ENCODE measurements at places on chromosomes 1 and 21.

DNA sequence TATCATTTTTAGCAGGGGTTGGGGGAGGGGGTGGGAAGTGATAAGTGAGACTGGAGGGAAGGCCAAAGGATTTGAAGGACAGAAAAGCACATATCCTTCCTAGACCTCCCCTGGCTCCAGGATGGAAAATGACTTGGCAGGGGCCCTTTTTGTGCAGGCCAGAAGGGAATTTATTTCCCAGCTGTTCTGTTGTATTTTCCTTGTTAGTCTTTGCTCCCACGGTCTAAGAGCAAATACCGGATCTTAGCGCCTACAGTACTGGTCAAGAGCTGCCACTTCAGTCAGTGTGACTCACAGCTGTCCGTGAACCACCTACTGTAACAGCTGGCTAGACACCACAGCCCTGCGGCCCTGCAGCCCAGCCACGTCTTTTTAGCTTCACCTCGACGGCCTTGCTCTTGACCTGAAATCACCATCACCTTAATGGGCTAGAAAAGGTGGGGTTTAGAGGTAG, 51.0 kb upstream of the ERRFI1 start:
- peak; percentile 67 for DNase-seq

GRCh38 chr1:231699784-231700183, 73.2 kb downstream of the DISC1 start:
- no peak for DNase-seq

- DNase-seq: no peak
Measured at GRCh38 chr21:45699251-45699942, 55.9 kb downstream of the PCBP3 start.

GRCh38 chr1:118252624-118253023, 67.6 kb upstream of the SPAG17 start:
- DNase-seq: no peak

DNA sequence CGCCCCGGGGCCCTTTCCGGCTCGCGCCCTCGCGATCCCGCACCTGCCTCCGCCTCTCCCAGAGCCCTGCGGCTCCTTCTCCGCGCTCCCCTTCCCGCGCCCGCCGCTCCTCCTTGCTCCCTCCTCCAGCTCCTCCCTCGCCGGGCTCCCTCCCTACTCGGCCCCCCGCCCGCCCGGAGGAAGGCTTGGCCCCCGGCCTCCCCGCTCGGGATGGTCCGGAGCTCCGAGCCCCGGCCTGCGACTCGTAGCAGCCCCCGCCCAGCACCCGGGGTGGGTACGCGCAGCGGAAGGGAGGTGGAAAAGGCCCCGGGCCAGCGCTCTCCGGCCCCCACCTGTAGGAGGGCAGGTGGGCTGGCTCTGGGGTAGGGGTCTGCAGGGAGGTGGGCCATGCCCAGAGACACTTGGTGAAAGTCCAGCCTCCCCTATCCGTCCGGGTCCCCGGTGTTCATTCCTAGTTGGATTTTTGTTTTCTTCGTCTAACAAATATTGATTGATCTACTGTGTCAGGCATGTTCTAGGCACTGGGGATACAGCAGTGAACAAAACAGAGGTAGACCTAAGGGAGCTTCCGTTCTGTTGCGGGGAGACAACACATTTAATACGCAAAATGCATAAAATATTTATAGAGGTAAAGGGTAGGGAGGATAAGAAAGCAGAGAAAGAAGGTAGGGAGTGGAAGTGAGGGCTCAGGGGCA, at the start of gene HTR1D:
Gene HTR1D, minus strand, starts transcription at position 82 of the 695 bp plus-strand sequence. CDS start 23,283 bp downstream, outside the sequence.
- DNase-seq: peak; percentile 59

DNA sequence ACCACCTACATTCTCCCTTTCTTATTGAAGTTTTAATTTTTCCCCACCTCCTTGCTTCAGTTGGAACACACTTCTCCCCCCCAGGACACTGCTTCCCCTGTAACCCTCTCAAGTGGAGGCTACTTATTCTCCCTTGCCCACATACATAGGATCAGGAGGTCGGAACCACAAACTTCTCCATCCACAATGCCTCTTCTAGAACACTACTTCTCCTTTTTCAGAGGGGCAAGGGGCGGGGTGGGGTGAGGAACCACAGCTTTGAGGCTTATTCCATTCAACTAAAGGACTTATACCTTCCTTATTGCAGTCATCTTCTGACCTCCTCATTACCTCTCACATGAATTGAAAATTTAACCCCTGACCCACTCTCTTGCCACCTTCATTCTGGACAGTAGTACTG, 81.3 kb downstream of the NEK7 start:
- DNase-seq: no peak

- DNase-seq: no peak
Measured at GRCh38 chr1:42999308-42999707, 40.6 kb upstream of the SLC2A1 start.

- DNase-seq: no peak
Measured at GRCh38 chr1:225299624-225300023, 128.2 kb downstream of the LBR start.

GRCh38 chr1:45314266-45314665, 12.4 kb upstream of the HPDL start:
- no peak for DNase-seq

DNA sequence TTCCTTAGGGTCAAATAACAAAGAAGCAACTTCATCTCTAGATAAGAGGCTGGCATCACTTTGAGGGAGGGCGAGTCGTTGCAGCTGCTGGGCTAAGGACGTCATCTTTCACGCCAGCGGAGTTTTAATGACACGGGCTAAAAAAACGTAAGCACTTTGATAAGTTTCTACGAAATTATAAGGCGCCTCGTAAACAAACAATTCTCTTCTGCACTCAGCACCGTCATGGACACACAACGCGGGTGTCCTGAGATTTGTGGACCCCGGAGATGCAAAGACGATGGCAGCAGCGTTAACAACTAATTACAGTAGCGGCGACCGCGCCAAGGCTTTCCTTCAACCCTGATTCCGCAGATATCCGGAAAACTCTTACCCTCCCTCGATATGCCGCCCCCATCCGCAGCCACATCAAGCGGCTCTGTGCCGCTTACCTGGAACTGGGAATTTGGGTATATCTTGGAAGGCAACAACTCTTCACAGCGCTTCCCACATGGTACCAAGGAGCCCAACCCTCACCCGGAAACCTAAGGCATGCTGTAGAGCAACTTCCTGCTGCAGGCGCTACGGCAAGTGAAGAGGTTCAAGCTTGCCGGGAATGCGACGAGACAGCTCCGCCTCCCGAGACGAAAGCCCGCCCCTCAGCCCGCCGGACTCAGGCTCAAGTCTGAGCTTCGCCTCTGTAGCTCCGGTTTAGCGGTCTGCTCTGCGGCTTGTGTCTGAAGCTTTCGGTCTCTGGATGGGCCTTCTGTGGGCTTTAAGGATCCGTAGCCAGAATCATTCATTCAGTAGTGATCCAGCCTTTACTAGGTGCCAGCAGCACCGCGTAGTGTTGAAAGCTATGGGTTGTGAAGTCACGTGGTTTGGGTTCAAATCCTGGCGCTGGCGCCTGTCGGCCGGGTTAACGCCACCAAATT, at the start of gene HEATR1:
Gene HEATR1, minus strand, starts transcription at position 526 of the 914 bp plus-strand sequence. Its CDS starts 421 bp downstream, at position 105.
- peak; percentile 92 for DNase-seq

GRCh38 chr1:43529206-43529731, 1.4 kb upstream of the PTPRF start:
- peak; percentile 64 for DNase-seq

DNA sequence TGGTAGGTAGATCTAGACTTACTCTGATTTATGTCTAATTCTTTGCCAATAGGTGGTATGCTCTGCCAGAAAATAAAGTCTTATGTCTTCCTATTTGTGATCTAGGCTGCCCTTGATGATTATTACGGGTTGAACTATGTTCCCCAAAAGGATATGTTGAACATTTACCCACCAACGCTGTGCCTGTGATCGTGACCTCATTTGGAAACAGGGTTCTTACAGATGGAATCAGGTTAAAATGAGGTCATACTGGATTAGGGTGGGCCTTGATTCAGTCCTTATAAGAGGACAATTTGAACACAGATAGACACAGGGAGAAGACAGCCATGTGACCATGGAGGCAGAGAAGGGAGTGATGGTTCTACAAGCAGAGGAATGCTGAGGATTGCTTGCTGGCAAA, 95.1 kb upstream of the BCAR3 start:
- no peak for DNase-seq

GRCh38 chr1:101124405-101124804, 98.8 kb upstream of the DPH5 start:
- DNase-seq: no peak

DNA sequence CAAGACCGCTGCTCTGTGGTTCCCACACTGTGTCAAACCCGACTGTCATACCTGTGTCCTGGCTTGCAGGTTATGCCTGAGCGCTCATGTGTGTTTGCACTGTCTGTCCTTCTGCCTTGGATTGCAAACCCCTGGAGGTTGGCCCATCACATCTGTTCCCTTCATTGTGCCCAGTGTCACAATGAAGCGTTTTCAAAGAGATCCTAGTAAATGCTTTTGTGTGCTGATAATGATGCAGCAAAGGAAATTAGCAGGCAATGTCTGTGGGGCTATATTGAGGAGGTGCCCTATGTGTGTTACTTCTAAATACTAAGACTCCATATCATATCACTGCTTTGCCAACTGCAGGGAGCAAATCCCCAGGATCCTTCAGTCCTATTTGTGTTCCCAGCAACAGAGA, 424.4 kb upstream of the NFIA start:
- DNase-seq: no peak

DNA sequence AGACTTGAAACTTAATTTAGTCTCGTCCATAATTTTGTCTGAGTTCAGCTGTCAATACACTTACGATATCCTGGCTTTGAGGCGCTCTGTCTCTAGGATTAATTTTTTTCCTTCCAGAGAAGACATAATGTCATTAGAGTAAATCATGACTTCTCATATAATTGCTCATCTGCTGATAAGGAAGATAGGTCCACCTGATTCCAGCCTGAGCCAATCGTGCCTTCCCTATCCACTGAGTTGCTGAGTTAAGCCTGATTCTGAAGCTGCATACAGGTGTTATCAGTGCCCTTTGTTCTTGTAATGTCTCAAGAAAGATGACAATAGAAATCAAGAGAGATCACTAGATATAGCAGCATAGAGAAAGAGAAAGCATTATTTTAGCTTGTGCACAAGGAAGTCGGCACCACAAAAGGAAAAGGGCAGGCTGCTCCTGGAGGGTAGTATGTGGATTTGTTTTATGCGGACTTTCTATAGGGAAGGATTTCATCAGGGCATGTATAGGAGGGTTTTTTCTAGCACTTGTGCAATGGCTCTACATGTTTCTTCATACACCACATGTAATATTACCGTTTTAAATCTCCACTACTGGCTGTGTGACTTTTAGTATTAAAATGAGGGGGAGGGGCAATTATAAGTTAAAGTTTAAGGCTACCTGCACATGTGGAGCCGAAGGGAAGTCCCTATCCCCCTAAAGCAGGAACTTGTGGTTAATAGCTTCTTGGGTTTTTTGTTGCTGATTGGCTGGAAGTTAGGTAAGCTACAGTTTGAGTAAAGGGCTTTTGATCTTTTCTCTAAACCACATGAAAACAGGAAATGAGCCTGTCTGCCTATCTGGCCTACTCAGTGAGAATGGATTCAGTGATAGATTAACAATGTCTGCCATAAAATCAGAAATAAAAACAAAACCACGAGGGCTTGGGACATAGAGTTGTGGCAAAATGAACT, 133.4 kb downstream of the PLPPR5 start:
- DNase-seq: no peak

DNA sequence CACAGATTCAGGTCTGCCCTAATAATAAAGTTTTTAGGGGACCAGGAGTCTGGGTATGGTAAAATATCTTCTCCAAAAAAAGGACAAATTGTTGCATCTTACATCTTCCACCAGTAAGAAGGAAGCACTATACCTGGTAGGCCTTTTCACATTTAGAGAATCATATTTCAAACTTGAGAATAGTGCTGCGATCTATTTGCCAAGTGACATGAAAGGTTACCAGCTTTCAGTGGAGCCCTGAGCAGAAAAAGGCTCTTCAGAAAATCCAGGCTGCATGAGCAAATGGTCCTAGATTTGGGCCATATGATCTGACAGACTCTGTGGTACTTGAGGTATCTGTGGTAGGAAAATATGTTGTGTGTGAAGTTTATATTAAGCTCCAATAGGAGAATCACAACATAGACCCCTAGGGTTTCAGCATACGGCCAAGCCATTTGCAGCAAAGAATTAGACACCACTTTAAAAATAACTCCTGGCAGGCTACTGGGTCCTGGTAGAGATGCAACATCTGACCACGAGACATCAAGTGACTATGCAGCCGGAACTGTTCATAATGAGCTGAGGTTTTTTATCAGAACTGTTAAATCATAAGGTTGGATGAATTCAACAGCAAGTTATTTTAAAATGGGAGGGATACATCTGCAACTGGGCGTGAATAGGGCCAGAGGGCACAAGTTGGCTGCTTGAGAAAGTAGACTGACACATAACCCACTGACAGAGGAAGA, 38.6 kb upstream of the CCDC190 start:
- DNase-seq: peak; percentile 8

DNA sequence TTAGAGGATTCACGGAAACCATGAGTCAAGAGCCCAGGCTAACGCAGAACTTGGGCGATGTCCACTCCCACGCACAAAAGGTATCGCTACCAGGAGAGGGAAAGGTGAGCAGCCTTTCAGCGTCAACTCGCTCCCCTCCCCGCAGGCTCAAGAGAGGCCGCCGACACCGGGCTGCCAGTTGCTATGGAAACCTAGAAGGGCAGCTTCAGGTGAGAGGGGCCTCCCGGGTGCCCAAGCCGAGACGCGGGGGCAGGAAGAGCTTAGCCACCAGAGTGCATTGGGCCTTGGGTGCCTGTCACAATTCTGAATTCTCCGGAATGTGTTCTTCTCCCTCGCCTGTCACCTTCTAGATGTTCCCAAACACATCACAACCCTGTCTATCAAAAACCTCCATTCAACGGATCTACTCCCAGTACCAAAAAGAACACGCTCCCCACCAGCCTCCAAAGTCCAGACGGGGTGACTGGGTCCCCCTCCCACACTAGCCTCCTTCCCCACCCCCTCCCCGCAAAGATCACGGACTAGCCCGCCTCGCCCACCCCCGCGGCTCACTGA, 694 bp downstream of the MEAF6 start:
- peak; percentile 43 for DNase-seq

DNA sequence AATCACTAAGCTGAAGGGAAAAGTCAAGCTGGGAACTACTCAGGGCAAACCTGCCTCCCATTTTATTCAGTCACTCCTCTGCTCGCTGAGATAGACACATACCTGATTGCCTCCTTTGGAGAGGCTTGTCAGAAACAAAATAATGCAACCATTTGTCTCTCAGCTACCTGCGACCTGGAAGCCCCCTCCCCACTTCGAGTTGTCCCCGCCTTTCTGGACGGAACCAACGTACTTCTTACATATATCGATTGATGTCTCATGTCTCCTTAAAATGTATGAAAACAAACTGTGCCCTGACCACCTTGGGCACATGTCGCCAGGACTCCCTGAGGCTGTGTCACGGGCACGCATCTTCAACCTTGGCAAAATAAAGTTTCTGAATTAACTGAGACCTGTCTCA, 21.5 kb upstream of the HPDL start:
- DNase-seq: no peak

DNA sequence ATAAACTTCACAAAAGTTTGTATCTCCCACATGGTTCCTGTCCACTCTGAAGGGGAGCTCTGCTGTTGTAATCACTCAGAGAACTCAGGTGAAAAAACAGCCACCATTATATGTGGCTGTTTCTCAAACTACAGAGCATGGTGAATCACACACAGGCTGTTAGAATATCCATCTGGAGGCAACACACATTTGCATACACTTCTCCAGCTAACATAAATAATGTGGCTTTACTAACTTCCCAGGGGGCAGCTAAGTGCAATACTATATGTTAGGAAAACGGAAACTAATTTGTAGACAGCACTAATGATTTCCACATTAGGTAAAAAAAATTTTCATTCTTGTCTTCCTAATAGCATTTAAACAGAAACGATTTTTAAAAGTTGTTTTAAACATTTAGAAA, 49.3 kb downstream of the PTGFR start:
- no peak for DNase-seq
